OCI-M1 (cell line): ENCODE measurements at places on chromosomes 4 and X.

- no peak for DNase-seq
Observed at GRCh38 chr4:1193206-1194009, 21.0 kb upstream of the SPON2 start.

GRCh38 chr4:155787113-155787710, 28.4 kb downstream of the GUCY1B1 start:
- peak; percentile 85 for DNase-seq

GRCh38 chrX:103309860-103310554, 783 bp downstream of the BEX2 start:
- no peak for DNase-seq

DNA sequence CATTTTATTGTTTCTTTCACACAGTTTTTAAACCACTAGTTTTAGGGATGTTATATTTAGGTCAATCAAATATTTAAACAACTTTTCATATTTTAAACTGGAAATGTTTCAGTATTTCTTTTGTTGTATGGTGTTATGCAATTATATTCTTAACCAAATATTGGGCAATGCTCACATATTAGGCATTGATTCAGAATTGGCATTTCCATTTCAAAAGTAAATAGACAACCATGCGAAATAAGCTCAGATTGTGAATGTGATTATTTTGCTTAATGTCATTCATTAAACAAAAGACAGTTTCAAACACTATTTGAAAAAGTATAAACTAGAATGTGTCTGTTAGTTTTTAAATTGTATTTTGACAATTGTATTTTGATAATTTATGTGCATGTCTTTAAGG, 36.9 kb downstream of the ARAP2 start:
- no peak for DNase-seq

- no peak for DNase-seq
Observed at GRCh38 chr4:142607976-142608375, 238.1 kb downstream of the INPP4B start.

- no peak for DNase-seq
Observed at GRCh38 chr4:102295153-102295862, 50.0 kb downstream of the SLC39A8 start.

DNA sequence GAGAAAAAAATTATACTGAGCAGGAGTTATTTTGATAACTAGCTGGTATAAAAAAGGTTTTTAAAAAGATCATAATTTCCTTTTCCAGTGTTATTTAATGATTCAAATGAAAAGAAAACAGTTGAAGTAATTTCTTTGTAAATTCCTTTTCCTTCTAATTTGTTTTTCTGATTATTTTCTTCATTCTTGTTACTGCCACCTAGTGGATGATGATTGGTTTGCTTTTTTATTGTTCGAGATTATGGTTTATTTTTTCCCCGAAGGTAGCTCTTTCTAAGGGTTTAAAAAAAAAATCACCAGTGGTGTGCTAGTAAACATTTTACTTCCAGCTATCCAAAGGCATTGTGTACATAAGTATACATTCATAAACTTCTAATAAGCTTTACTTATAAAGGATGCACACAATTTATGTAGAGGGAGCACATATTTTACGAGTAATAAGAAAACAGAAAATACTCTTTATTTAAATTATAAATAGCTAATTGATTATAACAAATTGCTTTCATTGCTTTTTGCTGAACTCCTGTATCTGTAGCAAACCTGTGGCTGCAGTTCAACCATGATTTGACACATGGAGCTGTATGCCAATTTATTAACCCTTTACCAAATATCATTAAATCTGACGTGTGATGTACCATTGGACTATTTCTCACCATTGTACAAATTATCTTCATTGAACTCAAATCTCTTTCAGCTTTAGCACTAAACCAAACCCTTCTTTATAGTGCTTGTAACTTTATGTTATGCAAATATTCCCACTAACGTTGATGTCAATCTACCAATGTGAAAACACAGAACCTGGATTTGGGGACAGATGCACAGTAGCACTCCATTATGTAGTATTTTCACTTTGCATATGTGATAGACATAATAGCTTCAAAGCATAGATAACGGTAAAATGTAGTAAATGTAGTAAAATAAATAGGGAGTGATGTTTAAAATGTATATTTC, 97.8 kb upstream of the ANK2 start:
- peak; percentile 42 for DNase-seq

DNA sequence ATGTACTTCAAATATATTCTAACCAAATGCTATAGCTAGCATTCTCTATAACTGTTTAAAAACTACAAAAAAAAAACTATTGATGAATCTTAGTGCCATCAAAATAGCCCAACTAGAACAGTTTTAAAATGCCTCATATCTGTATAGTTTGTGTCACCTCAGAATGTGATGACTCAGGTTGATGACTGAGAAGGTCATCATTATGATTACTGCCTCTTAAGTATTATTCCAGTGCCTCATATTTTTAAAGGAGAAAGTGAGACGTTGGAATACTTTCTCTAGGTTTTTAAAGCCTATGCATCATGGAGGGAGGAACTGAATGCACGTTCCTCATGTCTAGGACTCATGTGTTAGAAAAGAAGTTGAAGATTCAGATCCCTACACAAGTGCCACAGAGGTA, 88.2 kb downstream of the TMA16 start:
- DNase-seq = no peak
